ENCODE measurements at places on chromosomes 4 and X.

- no peak for DNase-seq
- no peaks in the 10 kb centered on the region for H3K4me1 ChIP-seq
- no peaks in the 10 kb centered on the region for H3K27me3 ChIP-seq
- H3K36me3 ChIP-seq: no peaks in the 10 kb centered on the region
- no peak overlapping the region for H3K27ac ChIP-seq
- no peak overlapping the region for H3K4me3 ChIP-seq
These were observed 429.5 kb downstream of the GRID2 start for GRCh38 chr4:92733231-92733630.

GRCh38 chrX:9867753-9868152 is 81.5 kb downstream of the SHROOM2 start:
- no peak for DNase-seq
- no peaks in the 10 kb centered on the region for H3K36me3 ChIP-seq
- no peak overlapping the region for H3K27ac ChIP-seq
- H3K27me3 ChIP-seq: no peaks in the 10 kb centered on the region
- H3K4me3 ChIP-seq: no peak overlapping the region
- H3K4me1 ChIP-seq: no peaks in the 10 kb centered on the region

DNA sequence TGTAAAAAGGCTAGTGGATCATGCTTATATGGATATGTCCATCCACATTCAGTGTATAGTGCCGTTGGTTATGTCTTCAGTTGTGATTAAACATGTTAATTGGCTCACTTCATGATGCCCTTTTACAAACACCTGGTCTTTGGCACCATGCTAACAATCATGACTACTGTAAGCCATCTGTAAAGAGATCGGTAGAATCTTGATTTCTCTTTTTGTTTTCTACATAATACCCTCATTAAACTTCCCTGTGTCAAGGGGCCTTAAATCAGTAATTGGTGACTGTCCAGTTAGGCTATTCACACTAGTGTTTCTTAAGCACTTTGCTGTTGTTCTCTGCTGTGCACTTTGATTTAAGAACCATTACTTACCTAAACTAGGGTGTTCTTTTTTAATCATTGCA is 475.2 kb downstream of the RPA4 start:
- no peaks in the 10 kb centered on the region for H3K4me1 ChIP-seq
- H3K4me3 ChIP-seq: no peak overlapping the region
- DNase-seq: no peak
- H3K27ac ChIP-seq: no peak overlapping the region

GRCh38 chrX:134718105-134718965 is 60.1 kb upstream of the PLAC1 start:
- H3K36me3 ChIP-seq: no peaks in the 10 kb centered on the region
- no peaks in the 10 kb centered on the region for H3K27me3 ChIP-seq
- no peak for DNase-seq
- H3K4me3 ChIP-seq: no peak overlapping the region
- H3K27ac ChIP-seq: peak overlapping the region; percentile 68

GRCh38 chr4:147768113-147768512 is 36.2 kb downstream of the ARHGAP10 start:
- H3K4me1 ChIP-seq: no peaks in the 10 kb centered on the region
- H3K27ac ChIP-seq: no peak overlapping the region
- no peaks in the 10 kb centered on the region for H3K27me3 ChIP-seq
- no peaks in the 10 kb centered on the region for H3K36me3 ChIP-seq
- H3K4me3 ChIP-seq: no peak overlapping the region

DNA sequence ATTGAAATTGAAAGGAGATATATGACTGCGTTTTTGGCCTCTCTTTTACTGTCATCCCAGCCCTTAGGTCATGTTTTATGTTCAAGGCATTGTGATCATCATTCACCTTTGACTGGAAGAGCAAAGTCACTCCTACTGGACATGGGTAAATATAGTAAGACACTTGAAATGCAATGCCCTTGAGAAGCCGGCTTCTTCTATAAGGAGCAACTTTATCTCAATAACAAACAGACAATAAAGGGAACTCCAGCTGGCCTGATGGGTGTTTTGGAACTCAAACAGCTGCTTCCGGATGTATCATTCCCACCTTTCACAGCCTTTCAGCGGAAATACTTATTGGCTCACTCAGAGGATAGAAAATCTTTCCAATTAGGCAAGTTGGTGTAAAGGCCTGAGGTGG is 65.1 kb upstream of the C4orf54 start:
- no peak overlapping the region for H3K27ac ChIP-seq
- peaks cover 2% of the 10 kb centered on the region for H3K27me3 ChIP-seq
- DNase-seq: no peak
- no peaks in the 10 kb centered on the region for H3K4me1 ChIP-seq

- H3K27me3 ChIP-seq: no peaks in the 10 kb centered on the region
- DNase-seq: no peak
- H3K4me3 ChIP-seq: no peak overlapping the region
- no peaks in the 10 kb centered on the region for H3K36me3 ChIP-seq
- H3K27ac ChIP-seq: no peak overlapping the region
These were observed 593.2 kb downstream of the TMA16 start for GRCh38 chr4:164087733-164088132.

- DNase-seq: no peak
- H3K4me1 ChIP-seq: no peaks in the 10 kb centered on the region
- H3K36me3 ChIP-seq: no peaks in the 10 kb centered on the region
- H3K4me3 ChIP-seq: no peak overlapping the region
These were observed 142.1 kb downstream of the PDGFRA start for GRCh38 chr4:54371173-54371572.

DNA sequence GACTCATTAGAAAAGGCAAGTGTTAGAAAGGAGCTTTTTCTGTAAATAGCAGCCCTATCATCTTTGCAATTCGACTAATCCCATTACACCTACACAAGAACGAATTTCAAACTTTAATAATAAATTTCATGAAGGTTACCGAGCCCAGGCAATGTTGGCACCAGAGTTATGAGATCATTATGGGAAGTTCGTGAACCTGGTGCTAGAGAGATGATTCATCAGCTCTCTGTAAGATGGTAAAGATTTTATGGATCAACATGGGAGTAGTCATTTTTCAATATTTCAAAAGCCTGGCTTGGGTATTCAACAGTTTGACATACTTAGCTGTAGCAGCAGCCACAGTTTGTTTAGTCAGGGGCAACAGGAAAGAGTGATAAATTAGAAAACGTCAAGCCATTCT is 35.8 kb downstream of the AMELX start:
- no peaks in the 10 kb centered on the region for H3K36me3 ChIP-seq
- H3K4me3 ChIP-seq: no peak overlapping the region
- H3K27ac ChIP-seq: no peak overlapping the region
- DNase-seq: no peak
- no peaks in the 10 kb centered on the region for H3K4me1 ChIP-seq

- no peak overlapping the region for H3K4me3 ChIP-seq
- no peaks in the 10 kb centered on the region for H3K27me3 ChIP-seq
- DNase-seq: no peak
These were observed 6.8 kb upstream of the VSIG4 start for GRCh38 chrX:66046612-66047235.

DNA sequence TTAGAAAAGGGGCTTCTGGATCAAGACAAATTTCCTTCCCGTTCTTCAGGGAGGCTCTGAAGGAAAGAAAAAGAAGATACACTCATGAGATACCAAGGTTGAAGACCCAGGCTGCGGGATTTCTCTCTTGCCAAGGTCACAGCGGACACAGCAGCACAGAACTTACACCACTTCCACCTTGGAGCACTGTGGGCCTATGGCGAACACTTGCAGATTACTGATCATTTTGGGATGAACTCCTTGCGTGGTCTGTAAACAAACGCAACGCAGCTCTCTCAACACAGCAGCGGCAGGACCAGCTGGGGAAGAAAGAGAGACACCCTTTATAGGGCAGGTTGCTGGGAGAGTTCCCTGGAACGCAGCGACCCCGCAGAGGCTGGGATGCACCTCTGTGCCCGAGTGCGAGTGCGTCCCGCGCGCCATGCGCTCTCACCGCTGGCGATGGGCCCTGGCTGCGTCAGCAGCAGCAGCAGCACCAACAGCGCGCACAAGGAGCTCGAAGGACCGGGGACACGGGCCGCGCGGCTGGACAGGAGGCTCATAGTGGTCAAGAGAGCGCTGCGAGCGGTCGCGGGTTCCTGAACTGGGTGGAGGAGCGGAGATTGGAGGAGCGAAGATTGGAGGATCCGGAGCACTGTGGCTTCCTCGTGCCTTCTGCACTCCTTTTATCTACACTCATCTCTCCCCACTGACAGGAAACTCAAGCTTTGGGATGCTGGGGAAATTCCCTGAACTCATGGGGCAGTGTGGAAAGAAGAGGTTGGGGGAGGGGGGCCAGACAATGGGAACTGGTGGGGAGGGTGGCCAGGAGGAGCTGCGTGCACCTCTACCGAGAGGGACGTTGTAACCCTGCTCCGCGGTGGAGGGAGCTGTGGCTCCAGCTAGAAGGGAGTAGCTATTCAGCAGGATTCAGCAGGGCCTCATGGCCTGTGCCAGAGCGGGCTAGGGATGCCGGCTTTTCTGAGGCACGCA is at the start of gene CXCL5:
Gene CXCL5 (minus strand): TSS at position 638 of the 972 bp plus-strand sequence. CDS start 96 bp downstream, at position 542.
- H3K4me3 ChIP-seq: no peak within 1 kb of the TSS
- H3K27me3 ChIP-seq: no peaks in the 10 kb centered on the region
- no peak for DNase-seq
- no peaks in the 10 kb centered on the region for H3K36me3 ChIP-seq

GRCh38 chr4:40058854-40059253 is 2.2 kb downstream of the N4BP2 start:
- DNase-seq: no peak
- peaks cover 40% of the 10 kb centered on the region for H3K36me3 ChIP-seq
- peak overlapping the region; percentile 90 for H3K4me3 ChIP-seq
- H3K27ac ChIP-seq: no peak overlapping the region
- H3K27me3 ChIP-seq: no peaks in the 10 kb centered on the region
- H3K4me1 ChIP-seq: peaks cover 45% of the 10 kb centered on the region

DNA sequence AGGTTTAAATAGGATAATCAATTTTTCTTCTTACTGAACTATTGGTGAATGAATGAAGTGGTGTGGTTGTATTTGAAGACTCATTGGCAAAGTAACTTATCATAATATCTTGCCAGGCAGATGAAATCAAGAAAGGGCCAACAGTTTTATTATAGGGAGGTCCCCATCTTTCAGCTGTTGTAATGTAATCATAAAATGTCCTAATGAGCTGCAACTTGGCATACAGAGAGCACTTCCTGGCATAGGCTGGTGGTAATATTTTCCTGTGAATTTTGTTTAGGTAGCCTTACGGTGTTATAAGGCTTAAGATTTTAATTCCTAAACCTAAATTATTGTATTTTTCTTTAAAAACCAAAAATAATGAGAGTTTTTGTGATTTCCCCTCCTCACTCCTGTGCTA is 17.5 kb downstream of the FHIP1A start:
- no peaks in the 10 kb centered on the region for H3K27me3 ChIP-seq
- H3K4me1 ChIP-seq: no peaks in the 10 kb centered on the region
- H3K4me3 ChIP-seq: no peak overlapping the region
- no peaks in the 10 kb centered on the region for H3K36me3 ChIP-seq
- no peak overlapping the region for H3K27ac ChIP-seq

GRCh38 chr4:80592950-80593349 is 257.4 kb downstream of the CFAP299 start:
- no peaks in the 10 kb centered on the region for H3K27me3 ChIP-seq
- no peak overlapping the region for H3K27ac ChIP-seq
- H3K36me3 ChIP-seq: no peaks in the 10 kb centered on the region
- no peak overlapping the region for H3K4me3 ChIP-seq
- no peaks in the 10 kb centered on the region for H3K4me1 ChIP-seq

GRCh38 chrX:15546745-15547144 is 46.1 kb downstream of the BMX start:
- H3K27ac ChIP-seq: no peak overlapping the region
- H3K4me3 ChIP-seq: no peak overlapping the region
- H3K36me3 ChIP-seq: no peaks in the 10 kb centered on the region
- H3K4me1 ChIP-seq: no peaks in the 10 kb centered on the region

- H3K4me1 ChIP-seq: peaks cover 13% of the 10 kb centered on the region
- peaks cover 12% of the 10 kb centered on the region for H3K27me3 ChIP-seq
- H3K36me3 ChIP-seq: no peaks in the 10 kb centered on the region
- peak overlapping the region; percentile 49 for H3K27ac ChIP-seq
These were observed 98.3 kb upstream of the MAML3 start for GRCh38 chr4:140252141-140252741.

DNA sequence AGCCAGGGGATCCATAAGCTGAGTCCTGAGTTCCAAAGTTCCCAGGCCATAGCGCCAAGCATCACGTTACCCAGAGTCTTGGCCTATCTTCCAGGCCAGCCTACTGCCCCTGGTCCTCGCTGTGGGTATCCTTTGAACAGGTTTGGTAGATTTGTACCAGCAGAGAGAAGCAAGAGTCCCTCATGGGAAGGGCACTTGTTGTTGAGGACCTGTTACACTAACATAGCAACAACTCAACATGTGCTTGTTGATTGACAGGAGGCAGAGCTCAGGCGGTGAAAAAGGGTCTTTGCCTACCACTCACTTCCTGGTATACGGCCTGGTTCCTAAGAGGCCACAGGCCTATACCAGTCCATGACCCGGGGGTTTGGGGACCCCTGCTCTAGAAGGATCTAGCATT is 138.4 kb downstream of the RASL11B start:
- H3K27me3 ChIP-seq: no peaks in the 10 kb centered on the region
- H3K4me3 ChIP-seq: no peak overlapping the region
- H3K36me3 ChIP-seq: no peaks in the 10 kb centered on the region
- no peak overlapping the region for H3K27ac ChIP-seq
- no peaks in the 10 kb centered on the region for H3K4me1 ChIP-seq

GRCh38 chr4:13627178-13627605 is 333 bp downstream of the BOD1L1 start:
- H3K27ac ChIP-seq: peak overlapping the region; percentile 91
- peak overlapping the region; percentile 80 for H3K4me3 ChIP-seq
- peaks cover 31% of the 10 kb centered on the region for H3K4me1 ChIP-seq
- DNase-seq: peak; percentile 41
- H3K36me3 ChIP-seq: no peaks in the 10 kb centered on the region

- no peaks in the 10 kb centered on the region for H3K27me3 ChIP-seq
- H3K27ac ChIP-seq: peak overlapping the region; percentile 63
- H3K36me3 ChIP-seq: no peaks in the 10 kb centered on the region
- DNase-seq: no peak
These were observed 791 bp downstream of the SMIM20 start for GRCh38 chr4:25914670-25915352.

DNA sequence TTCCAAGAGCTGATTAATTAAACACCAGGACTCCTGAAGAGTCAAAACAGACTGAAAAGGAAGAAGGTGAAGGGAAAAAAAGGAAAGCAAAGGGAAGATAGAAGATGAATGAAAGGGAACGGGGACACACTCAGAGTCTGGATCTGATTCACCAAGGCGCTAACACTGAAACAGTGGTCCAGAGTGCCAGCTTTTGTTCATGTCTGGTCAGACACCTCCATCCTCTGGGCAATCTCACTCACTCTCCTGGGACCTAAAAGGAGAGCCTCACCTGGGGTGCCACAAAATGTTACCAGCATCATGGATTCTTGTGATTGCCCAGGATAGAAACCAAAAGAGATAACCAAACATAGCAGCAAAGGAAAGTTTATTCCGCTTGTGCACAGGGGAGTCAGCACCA is 120.3 kb upstream of the AFF2 start:
- no peaks in the 10 kb centered on the region for H3K36me3 ChIP-seq
- DNase-seq: peak; percentile 26
- no peaks in the 10 kb centered on the region for H3K27me3 ChIP-seq
- peak overlapping the region; percentile 97 for H3K27ac ChIP-seq
- H3K4me1 ChIP-seq: peaks cover 45% of the 10 kb centered on the region

GRCh38 chr4:158858410-158859199 is 89.8 kb downstream of the FNIP2 start:
- H3K4me1 ChIP-seq: no peaks in the 10 kb centered on the region
- H3K27ac ChIP-seq: no peak overlapping the region
- no peaks in the 10 kb centered on the region for H3K27me3 ChIP-seq
- no peak for DNase-seq

GRCh38 chrX:44106864-44107263 is 133.7 kb upstream of the NDP start:
- H3K27me3 ChIP-seq: no peaks in the 10 kb centered on the region
- H3K27ac ChIP-seq: no peak overlapping the region
- no peaks in the 10 kb centered on the region for H3K36me3 ChIP-seq
